ENCODE measurements at places on chromosomes 12 and 14.

GRCh38 chr12:85688837-85689236 is 147.4 kb downstream of the RASSF9 start:
- no peak for DNase-seq

DNA sequence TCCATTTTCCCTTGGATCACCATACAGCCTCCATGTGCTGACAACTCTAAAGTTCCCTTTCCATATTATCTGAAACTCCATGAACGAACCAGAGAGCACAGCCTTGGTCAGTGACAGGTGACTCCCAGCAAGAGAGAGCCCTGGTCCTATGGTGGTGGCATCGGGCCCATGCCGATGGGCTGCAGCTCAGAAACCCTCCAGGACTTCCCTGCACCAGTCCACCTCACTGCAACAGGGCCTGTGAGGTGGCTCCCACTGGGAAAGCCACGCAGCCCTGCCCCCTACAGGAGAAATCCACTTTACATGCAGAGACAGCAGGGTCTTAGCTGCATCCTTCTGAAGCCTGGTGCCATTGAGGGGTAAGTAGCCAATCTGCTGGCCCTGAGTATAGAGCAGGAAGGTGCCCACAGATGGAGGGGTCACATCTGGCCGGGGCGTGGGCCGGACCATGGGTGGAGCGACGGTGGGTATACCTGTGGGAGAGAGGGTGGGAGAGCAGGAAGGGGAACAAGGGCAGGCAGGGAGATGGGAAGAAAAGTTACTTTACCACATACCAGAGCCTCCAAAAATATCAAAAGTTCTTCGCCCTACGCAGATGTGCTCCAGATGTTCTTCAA is 24.7 kb downstream of the RTRAF start:
- DNase-seq: no peak

DNA sequence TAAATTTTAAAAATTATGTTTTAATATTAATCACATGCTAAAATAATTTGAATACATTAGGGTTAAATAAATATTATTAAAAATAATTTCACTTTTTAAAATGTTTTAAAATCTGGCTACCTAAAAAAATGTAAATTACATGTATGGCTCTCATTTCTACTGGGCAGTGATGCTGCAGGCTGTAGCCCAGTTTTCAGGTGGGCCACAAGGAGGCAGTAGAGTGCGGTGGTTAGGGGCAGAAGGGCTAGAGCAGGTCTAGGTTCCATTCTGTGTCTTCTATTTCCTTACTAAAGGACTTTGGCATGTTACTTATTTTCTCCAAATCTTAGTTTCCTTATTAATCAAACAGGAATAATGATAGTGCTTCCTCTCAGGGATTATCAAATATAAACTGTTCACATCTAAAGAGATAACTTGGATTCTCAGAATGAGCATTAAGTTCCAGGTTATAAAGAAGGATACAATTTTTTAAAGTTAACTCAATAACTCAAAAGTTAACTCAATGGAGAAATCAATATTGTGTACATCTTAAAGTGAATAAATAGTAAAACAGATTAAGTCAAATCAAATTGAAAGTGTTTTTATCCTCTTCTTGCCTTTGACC is 54.9 kb upstream of the OVCH1 start:
- peak; percentile 38 for DNase-seq

DNA sequence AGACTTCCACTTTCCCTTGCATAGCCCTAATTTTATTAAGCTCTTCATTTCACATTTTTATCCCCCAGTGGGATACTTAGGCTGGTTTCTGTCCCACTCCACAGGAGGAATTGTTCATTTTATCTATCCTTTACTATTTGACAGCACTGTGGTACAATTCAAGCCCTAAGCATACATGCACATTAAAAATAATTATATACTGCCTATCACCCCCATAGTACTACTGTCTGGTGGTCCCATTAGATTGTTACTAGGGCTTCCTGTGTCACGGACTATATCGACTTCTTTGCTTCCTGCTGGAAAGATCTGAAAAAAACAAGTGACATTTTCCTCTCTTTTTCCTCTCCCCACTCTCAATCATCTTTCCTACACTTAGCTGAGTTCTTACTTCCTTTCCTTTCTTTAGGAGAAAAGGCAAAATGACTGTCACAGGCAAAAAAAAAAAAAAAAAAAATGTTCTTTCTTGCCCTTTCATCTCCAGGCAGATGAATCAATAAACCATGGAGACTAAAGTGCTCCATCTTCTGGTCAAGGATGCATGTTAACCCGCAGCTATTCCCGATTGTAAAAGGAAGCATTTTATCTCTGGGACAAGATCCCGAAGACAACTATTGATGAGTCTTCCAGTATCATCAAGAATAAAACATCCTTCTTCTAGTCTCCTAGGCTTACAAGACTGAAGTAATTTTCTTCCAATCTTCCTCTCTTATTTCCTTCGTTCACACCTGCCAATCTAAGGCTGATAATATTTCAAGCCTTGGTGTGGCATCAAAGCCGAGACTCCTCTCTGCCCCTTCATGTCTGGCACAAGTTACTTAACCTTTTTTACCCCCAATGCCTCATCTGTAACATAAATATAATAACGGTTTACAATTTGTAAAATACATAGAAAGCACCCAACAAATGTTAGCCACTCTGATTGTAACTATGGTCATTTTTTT is 94.4 kb upstream of the PLEKHG7 start:
- no peak for DNase-seq

GRCh38 chr12:12404297-12404696 is 47.4 kb downstream of the BORCS5 start:
- DNase-seq: no peak

DNA sequence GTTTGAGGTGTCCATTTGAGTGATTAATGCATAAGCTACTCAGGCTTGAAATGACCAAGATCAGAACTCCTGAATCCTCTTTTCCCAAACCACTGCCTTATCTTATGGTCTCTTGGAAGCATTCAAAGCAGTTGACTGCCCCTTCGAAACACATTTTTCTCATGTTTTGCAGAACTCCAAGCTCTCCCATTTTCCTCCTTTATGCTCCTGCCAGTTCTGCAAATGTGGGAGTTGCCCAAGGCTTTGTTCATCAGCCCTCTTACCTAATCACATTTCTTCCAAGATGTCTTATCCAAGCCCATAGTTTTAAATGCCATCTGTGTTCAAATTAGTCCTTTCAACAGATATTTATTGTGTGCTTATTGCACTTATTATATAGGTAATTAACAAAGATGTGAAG is 1.8 kb upstream of the DNAAF2 start:
- DNase-seq: no peak

GRCh38 chr14:93320489-93320888 is 12.3 kb downstream of the BTBD7 start:
- no peak for DNase-seq

DNA sequence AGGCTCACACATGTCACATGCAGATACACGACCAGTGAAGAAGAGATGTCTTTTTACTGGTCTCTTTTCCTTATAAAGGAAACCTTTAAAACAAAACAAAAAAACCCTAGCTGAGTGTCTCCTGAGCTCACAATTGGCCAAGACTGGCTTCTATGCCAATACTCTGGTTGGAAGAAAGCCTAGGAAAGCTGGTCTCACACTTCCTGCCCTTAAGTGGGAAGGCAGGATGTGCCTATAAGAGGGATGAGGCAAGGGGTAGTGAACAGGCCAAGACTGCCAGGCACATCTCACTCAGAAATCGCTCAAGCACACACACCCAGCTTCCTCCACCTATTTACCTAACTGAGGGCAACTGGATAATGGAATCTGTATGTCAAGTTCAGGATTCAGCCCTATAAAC is 50.0 kb downstream of the SOCS2 start:
- DNase-seq: no peak

DNA sequence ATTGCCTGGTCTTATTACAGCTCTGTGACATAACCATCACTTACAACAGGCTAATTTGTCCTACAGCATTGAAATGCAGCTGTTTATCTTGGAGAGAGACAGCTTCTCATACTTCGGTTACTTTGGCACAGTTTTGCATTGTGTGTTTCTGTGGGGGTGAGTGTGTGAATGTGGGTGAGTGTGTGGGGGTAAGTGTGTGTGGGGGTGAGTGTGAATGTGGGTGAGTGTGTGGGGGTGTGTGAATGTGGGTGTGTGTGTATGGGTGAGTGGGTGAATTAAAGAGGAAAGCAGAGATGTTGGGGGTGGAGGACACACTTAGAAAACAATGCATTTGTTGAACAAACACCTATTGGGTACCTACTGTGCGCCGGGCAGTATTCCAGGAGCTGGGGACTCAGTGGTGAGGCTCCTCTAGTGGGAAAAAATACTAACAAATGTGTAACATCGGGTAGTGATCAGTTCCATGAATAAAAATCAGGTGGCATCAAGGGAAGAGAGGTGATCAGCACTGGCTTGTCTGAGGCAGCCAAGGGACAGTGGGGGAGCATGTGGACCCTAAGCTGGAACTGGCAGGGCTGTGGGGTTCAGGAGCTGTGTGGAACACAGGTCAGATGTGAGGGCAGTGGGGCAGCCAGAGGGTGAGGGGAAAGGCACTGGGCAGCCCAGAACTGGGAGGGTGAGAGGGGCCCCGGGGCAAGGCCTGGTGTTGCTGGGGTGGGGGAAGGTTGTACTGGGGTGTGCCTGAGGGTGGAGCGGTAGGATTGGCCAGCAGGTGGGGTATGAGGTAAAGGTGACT is 44.1 kb upstream of the AMN start:
- DNase-seq: no peak

GRCh38 chr14:92863286-92864080 is 59.5 kb upstream of the CHGA start:
- DNase-seq: no peak

DNA sequence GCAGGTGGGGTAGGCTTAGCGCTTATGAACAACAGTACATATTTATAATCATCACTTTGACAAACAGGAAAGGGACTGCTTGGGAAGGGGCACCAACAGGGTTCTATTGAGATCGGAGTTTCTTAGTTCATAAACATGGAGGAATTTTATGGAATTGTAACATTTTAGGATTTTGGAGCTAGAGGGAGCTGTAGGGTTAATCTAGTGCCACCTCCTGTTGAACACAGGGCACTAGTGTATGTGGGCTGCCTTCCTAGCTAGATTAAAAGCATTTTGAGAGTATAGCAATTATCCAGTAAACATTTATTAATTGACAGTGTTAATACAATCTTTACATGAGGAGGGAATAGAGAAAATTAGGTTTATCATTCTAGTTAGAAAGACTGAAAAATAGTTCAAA is 23.1 kb upstream of the TBC1D30 start:
- DNase-seq: no peak

- DNase-seq: no peak
Measured at GRCh38 chr14:104294628-104294982, 156.2 kb downstream of the KIF26A start.

- DNase-seq: no peak
Measured at GRCh38 chr12:70671698-70672097, 34.5 kb upstream of the PTPRB start.

DNA sequence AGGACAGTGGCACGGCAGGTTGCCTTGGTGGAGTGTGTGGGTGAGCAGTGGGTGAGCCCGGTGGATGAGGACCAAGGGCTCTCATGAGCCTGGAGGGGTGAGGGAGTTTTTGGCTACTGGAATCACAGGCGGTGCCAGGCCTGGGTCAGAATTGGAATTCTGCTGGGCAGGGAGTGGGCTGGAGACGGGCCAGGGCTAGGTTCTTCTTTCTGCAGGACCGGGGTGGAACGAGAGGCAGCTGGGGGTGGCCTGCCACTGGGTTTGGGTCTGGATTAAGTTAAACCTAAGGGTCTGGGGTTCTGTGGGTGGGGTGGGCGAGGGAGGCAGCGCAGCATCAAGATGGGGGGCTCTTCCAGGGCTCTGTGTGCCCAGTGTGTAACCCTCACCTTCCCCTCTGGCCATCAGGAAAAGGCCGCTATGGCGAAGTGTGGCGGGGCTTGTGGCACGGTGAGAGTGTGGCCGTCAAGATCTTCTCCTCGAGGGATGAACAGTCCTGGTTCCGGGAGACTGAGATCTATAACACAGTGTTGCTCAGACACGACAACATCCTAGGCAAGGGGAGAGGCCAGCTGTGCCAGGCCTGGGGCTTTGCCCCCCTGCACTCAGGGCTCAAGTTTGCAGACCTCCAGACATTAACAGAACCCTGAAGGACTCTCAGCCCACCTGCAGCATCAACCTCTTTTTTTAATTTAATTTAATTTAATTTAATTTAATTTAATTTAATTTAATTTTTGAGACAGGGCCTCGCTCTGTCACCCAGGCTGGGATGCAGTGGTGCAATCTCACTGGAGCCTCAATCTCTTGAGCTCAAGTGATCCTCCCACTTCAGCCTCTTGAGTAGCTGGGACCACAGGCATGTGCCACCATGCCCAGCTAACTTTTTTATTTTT is 7.0 kb downstream of the ACVRL1 start:
- DNase-seq: no peak

DNA sequence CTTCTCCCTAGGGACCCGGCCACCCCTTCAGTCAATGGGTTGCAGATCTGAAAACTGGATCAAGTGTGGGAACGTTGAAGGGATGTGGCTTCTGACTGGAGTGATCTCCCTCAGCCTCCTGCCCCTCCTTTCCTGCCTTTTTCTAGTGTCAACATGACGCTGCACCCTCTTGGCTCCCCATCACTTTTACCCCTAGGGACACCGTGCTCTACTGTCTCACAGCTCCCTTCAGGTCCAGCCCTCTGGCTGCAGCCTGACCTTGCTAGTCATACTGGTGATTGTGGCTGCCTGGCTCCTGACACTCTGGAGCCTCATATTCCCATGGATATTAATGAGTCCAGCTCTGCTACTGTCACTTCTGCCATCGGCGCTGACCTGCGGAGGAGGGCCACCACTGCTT is 51.5 kb upstream of the RASSF3 start:
- DNase-seq: no peak

DNA sequence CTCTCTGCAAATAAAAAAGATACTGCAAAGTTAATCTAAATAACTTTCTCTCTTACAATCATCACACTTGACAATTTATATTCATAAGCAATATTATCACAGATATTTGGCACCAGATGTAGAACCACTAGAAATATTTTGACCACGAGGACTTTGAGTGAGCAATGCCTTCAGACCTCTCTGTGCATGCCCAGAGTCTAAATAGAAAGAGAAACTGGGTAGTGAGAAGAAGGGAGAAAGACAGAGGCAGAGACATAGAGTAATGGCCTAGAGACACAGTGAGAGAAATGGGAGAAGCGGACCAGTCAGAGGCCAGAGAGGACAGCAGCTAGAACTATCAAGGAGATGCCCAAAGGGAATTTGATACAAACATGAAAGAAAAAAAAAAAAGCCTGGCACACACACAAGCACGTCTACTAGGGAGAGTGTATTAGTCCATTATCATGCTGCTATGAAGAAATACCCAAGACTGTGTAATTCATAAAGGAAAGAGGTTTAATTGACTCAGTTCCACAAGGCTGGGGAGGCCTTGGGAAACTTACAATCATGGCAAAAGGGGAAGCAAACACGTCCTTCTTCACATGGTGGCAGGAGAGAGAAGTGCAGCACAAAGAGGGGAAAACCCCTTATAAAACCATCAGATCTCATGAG is 41.1 kb downstream of the BMP4 start:
- DNase-seq: no peak
